ENCODE measurements at places on chromosomes 5 and 9.

DNA sequence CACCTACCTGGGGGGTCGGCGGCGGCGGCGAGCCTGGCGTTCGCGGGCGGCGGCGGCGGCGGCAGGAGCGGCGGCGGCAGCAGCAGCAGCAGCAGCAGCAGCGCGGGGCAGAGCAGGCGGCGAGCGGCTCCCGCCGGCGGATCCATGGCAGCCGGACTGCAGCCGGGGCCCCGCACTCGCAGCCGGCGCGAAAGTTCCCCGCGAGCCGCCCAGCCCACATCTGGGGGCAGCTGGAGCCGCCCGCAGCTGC lies 153 bp downstream of the ADAMTS2 start:
- no peak for DNase-seq

DNA sequence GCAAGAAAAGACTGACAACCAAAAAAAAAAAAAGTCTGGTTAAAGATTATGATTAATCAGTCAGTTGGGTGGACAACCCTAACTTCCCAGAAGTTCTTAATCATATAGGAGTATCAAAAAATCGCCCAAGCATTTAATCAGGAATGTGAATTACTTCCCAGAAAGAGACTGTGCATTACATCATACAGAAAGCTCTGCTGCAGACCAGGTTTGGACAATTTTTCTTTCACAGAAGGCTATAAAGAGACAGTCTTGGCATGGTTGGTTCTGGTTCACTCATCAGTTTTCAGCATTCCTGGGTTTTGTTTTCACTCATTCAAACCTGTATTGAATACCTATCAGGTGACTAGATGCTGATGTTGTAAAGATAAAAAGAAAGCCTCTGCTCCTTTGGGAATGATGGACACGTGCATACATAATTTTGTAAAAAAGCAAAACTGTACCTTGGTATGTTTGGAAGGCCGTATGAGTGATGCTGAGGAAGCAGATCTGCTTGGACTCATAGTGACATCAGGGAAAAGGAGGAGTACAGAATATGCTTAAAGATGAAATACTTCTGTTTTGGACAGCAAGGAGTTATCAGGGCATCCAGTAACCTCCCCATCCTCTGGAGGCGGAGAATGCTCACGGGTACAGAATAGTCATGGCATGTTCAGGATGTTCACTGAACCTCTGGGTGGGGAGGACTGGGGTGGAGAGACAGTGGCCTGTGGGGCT lies 178.4 kb downstream of the GNA14 start:
- DNase-seq, result peak; percentile 35

DNA sequence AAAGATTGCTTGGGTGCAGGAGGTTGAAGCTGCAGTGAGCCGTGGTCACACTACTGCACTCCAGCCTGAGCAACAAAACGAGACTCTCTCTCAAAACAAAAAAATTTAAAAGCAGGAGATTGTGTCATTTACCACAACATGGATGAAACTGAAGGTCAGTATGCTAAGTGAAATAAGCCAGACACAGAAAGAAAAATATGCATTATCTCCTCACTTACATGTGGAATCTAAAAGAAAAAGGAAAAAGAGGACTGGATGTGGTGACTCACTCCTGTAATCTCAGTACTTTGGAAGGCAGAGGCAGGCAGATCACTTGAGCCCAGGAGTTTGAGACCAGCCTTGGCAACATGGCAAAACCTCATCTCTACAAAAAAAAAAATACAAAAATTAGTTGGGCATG lies 146.8 kb upstream of the DAPK1 start:
- DNase-seq, result peak; percentile 34

GRCh38 chr9:36566813-36567221 lies 5.9 kb upstream of the MELK start:
- peak; percentile 52 for DNase-seq

DNA sequence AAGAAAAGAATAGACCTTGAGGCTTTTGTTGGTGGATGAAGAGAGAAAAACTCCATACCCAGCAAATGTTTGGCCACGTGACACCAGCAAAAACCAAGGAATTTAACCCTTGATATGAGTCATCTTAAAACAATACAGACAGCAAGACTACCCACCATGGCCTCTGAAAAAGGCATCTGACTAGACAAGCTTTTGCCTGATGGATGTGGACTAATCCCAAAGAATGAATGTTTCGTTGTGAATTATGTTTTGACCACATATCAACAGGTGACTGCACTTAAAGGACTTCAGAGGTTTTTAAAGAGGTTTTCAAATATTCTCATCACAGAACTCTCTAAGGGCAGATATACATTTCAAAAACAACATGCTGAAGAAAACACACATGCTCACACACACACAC lies 33.0 kb upstream of the SLC1A3 start:
- DNase-seq, result peak; percentile 77

GRCh38 chr5:33258553-33258952 lies 182.2 kb upstream of the TARS1 start:
- DNase-seq, result peak; percentile 67

DNA sequence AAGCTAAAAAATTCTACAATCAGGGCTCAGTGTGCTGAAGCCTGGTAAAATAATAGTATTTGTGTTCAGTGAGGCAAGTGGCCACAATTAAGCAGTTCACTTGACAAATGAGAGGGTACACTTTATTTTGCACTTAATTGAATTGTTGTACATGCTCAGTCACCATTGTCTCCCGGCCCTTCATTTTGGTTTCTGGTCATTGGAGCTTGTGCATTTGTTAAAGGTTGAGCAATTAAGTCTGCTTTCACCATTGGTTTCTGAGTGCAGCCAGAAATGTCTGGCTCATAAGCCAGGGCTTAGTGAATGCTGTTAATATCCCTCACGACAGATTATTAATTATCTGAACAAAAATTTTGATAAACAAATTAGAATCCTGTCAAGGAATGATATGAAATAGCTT lies 89.6 kb downstream of the PRDM6 start:
- DNase-seq, result no peak

DNA sequence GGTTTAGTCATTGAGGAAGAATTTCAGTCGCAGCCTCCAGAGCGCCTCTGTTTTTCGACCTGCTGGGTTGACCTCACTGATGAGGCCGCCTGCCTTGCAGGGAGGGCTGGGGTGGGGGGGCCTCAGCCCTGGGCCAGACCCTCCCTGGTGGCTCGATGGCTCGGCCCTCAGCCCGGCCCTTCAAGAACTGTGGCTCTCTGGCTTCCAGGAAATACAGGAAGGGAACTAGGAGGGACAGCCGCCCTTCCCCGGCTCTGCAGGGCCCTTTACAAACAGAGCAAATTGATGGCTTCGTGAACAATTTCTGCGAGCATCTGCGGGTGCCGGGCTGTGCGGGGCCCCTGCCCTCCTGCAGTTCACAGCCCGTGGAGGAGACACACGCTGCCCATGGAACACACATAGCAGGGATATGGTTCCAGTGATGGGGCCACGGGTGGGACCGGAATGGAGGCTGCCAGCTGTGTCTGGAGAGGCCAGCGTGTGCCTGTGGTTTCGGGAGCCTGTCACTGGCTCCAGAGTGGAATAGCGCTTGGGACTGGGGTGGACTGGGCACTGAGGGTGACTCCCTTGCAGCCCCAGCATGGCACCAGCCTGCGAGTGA lies 39.6 kb downstream of the COL5A1 start:
- no peak for DNase-seq

GRCh38 chr5:21689587-21689986 lies 1163.6 kb downstream of the CDH12 start:
- peak; percentile 19 for DNase-seq

DNA sequence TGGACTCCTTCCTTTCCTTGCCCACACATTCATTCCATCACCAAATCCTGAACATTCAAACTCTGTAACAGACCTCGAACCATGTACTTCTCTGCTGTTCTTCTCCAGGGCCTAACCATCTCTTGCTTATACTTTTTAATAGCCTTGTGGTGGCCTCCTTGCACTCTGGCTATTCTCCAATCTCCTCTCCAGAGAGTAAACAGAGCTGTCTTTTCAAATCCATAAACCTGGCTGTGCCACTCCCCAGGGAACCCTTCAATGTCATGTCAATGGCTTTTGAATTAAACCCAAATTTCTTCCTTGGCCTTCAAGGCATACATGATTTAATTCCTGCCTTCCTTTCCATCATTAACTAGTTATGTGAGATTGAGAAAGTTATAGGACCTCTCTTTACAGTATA lies 277.6 kb upstream of the EFNA5 start:
- DNase-seq, result no peak

GRCh38 chr9:86341007-86341491 lies 13.2 kb downstream of the TUT7 start:
- peak; percentile 31 for DNase-seq

DNA sequence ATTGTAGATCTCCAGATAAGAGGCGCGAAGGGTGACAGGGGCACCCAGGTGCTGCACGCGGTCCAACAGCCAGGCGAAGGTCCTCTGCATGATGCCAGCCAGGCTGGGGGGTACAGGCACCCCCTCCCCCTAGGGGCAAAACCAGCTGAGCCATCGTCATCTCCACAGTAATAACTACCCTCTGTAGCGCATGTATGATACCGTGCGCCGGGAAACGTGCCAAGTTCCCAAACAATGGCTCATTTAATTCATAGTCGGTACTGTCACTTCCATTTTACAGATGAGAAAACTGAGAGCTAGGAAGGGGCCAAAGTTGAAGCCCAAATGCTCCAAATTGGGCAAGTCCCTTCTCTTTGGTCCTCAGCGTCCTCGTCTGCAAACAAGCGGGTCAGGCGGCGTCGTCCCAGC lies 1.5 kb downstream of the KIF12 start:
- DNase-seq, result no peak

DNA sequence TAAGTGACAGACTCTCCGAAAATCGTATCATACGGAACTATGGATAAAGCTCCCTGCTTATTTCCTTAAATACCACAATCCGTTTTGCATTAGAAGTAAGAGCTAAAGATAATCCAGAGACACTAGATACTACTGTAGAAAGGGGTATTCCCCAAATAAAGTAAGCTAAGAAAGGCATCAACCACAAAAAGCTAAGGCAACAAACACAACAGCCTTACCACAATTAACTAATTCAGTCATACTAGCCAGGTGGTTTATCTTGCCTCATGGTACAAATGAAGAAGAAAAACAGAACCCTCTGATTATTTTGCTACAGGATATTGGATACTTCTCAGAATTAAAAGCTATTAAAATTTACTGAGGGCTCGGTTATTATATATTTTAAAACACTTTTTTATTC lies 14.1 kb downstream of the ERP44 start:
- DNase-seq, result no peak

DNA sequence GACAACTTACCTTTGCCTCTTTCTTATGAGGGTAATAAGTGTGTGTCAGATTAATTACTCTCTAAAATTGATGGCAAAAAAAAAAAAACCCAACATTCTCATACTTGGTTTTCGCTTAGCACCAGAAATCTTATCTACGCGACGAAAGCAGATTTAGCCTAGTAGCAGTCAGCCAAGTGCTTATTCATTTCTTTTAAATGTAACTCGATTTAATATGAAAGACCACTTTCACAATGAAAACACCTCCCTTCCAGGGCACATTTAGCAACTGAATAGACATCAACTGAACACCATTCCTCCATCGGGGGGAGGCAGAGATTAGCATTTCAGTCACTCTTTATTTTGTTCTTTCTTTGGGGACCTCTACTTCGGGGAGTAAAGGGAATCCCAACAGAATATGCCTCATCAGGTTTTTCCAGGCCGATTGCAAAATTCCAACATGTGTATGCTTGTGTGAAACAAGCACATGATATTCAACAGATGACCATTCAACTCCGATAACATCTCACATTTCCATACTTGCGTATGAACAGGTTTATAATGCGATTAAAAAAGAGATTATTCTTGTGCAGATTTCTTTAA lies 124.1 kb upstream of the RETREG1 start:
- DNase-seq, result peak; percentile 56

DNA sequence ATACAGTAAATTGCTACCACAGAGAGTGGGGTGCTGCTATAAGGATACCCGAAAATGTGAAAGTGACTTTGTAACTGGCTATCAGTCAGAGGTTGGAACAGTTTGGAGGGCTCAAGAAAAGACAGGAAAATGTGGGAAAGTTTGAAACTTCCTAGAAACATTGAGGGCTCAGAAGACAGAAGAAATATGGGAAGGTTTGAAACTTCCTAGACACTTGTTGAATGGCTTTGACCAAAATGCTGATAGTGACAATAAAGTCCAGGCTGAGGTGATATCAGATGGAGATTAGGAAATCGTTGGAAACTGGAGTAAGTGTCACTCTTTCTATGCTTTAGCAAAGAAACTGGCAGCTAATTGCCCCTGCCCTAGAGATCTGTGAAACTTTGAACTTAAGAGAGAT lies 1158.6 kb upstream of the CDH6 start:
- DNase-seq, result no peak

GRCh38 chr9:272251-273213 lies 57.9 kb downstream of the DOCK8 start:
- no peak for DNase-seq

DNA sequence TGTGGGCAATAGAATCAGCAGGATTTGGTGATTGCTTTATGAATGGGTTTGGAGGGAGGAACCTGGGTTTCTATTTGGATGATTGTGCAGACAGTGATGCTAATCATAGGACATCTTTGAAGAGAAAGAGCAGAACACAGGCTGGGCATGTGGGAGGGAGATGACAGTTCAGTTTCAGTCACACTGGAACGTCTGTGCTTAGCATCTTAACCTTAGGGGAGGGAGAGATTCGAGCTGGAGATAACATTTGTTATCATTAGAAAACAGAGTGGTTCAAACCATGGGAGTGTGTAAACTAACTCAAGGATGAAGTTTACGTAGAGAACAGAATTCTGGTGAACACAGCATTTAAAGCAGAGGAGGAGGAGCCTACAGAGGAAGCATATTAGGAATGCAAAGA lies 138.6 kb upstream of the PPP2R2B start:
- no peak for DNase-seq

- DNase-seq, result peak; percentile 79
Observed at GRCh38 chr5:32589942-32590869, 4.8 kb downstream of the SUB1 start.

- DNase-seq, result no peak
Observed at GRCh38 chr9:36174731-36175130, 5.5 kb downstream of the CCIN start.

GRCh38 chr5:177515580-177515979 lies 1.2 kb downstream of the DDX41 start:
- DNase-seq, result no peak

- DNase-seq, result peak; percentile 58
Observed at GRCh38 chr9:89023740-89024139, 32.5 kb downstream of the S1PR3 start.
